Subcutaneous preadipocyte (primary cell): ENCODE measurements at places on chromosomes 5 and 9. TPM values are rescaled to one million over a fixed set of nuclear protein-coding genes. Genes with fewer than 3 reads are reported as not detected.

The ARAP3 gene
- total RNA-seq: 2.9 and 4.1 TPM in 2 replicates

The IL13 gene
- under 0.01 TPM in 1 of 2 replicates, not detected in the other for total RNA-seq

The HRCT1 gene
- total RNA-seq: 1.4 and 1.8 TPM in 2 replicates

The PCDHGA4 gene
- 1.5 and 3.5 TPM in 2 replicates for total RNA-seq

The SLC4A9 gene
- not detected in 2 replicates for total RNA-seq

The KIF12 gene
- total RNA-seq: not detected in 2 replicates

The CA9 gene
- total RNA-seq: 0.20 and 1.1 TPM in 2 replicates

The SMIM33 gene
- not detected in 2 replicates for total RNA-seq

The IFNK gene
- not detected in 2 replicates for total RNA-seq

The PDZD2 gene
- under 0.01 and 0.73 TPM in 2 replicates for total RNA-seq

The UBAP1 gene
- total RNA-seq: 30.9 and 31.3 TPM in 2 replicates

The PCDHA6 gene
- total RNA-seq: under 0.01 and 0.37 TPM in 2 replicates

The TMEM245 gene
- total RNA-seq: 29.8 and 43.2 TPM in 2 replicates

The PKD2L2 gene
- total RNA-seq: not detected in 2 replicates

The ARID3C gene
- total RNA-seq: under 0.01 TPM in 1 of 2 replicates, not detected in the other

The DEPDC1B gene
- 5.1 and 11.3 TPM in 2 replicates for total RNA-seq

The PCDHB8 gene
- total RNA-seq: under 0.01 TPM in 2 replicates

The CCNJL gene
- not detected in 2 replicates for total RNA-seq

The MARCOL gene
- not detected in 2 replicates for total RNA-seq

The PTGES gene
- 56.2 and 76.0 TPM in 2 replicates for total RNA-seq

The HTR1A gene
- not detected in 2 replicates for total RNA-seq

The OTP gene
- total RNA-seq: not detected in 2 replicates

The PCDHB7 gene
- 0.37 TPM in 1 of 2 replicates, not detected in the other for total RNA-seq

The ENC1 gene
- total RNA-seq: 8.1 and 25.2 TPM in 2 replicates

The CDH18 gene
- 0.37 and 0.39 TPM in 2 replicates for total RNA-seq

The GARIN3 gene
- total RNA-seq: not detected in 2 replicates

The IL33 gene
- 3.9 and 11.0 TPM in 2 replicates for total RNA-seq

The IL9 gene
- total RNA-seq: not detected in 2 replicates

The GNA14 gene
- 0.20 and 0.73 TPM in 2 replicates for total RNA-seq

The SLC24A2 gene
- total RNA-seq: not detected in 2 replicates

The OR13C3 gene
- not detected in 2 replicates for total RNA-seq

The SARDH gene
- total RNA-seq: 2.0 and 2.6 TPM in 2 replicates

The TLR4 gene
- total RNA-seq: 8.8 and 17.4 TPM in 2 replicates

The SLCO4C1 gene
- total RNA-seq: under 0.01 and 0.20 TPM in 2 replicates

The PDCD1LG2 gene
- total RNA-seq: 4.4 and 8.2 TPM in 2 replicates

The GARNL3 gene
- total RNA-seq: 1.1 and 1.8 TPM in 2 replicates

The CRB2 gene
- under 0.01 TPM in 1 of 2 replicates, not detected in the other for total RNA-seq

The COL15A1 gene
- total RNA-seq: 2.2 and 6.8 TPM in 2 replicates

The PAX5 gene
- not detected in 2 replicates for total RNA-seq

The ECSCR gene
- total RNA-seq: 0.37 TPM in 1 of 2 replicates, not detected in the other

The WWC1 gene
- total RNA-seq: 1.1 and 4.9 TPM in 2 replicates

The MBLAC2 gene
- total RNA-seq: 8.1 and 9.8 TPM in 2 replicates

The PARP8 gene
- 10.7 and 11.9 TPM in 2 replicates for total RNA-seq

The KLHL3 gene
- total RNA-seq: 2.5 and 3.7 TPM in 2 replicates

The MRPS30 gene
- total RNA-seq: 84.5 and 87.0 TPM in 2 replicates

The ACSL6 gene
- not detected in 2 replicates for total RNA-seq

The GLRA1 gene
- total RNA-seq: not detected in 2 replicates

The SLC6A18 gene
- total RNA-seq: not detected in 2 replicates

The CARD9 gene
- total RNA-seq: 0.78 and 1.1 TPM in 2 replicates

The APBA1 gene
- 2.9 and 3.1 TPM in 2 replicates for total RNA-seq

The C5orf58 gene
- not detected in 2 replicates for total RNA-seq

The DPYSL3 gene
- total RNA-seq: 19.1 and 37.5 TPM in 2 replicates
